SHP77 treated with DMSO at 0.1 percent for 48 hours (cell line): ENCODE measurements at places on chromosomes 1 and 21.
A peak's percentile ranks its signal among the peaks of the same experiment; 100 is the strongest.

DNA sequence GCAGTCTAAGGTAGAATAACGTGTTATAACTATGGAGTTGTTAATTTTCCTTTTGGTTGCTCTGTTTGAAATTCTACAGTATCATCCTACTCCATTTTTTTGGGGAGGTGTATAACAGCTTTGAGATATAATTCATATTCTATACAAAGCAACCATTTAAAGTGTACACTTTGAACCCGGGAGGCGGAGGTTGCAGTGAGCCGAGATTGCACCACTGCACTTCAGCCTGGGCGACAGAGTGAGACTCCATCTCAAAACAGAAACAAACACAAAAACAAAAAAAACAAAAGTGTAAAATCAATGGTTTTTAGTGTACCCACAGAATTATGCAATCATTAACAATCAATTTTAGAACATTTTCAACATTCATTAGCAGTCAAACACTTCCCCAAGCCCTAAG is 33.8 kb downstream of the CNIH4 start:
- no peak for DNase-seq

DNA sequence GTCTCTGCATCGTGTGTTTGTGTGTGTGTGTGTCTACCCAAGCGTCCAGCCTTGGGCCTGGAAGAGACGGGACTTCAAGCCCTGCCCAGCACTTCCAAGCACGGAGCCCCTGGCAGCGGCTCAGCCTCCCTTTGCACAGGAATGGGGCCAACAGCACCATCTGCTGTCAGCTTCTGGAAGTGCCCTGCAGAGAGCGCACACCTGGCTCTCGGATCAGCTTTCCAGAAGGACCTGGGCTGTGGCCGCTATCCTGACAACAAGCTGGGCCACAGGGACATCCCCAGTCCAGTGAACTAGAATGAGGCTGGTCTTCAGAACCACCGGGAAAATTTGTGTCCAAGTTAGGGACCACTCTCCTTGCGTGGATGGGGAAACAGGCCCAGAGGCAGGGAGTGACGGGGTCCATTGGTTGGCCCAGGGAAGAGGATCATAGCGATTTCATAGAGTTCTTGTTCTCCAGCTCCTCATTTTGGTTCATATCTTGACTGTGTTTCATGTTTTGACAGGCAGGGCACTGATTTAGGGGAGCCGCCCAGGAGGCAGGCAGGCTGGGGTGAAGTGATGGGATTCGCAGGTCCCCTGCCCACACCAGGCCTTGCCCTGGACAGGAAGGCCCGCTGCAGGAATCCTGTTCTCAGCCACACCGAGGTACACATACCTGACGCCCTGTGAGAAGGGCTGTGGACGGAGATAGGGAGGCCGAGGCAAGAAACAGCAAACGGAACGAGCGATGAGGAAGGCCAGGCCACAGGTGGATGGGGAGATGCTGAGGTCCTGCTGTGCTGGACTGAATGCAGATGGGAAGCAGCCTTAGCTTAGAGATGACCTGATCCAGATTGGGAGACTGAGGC is 38.4 kb downstream of the TAS1R2 start:
- DNase-seq = peak; percentile 4

- no peak for DNase-seq
Measured at GRCh38 chr21:14121719-14122118, 89.0 kb downstream of the LIPI start.

DNA sequence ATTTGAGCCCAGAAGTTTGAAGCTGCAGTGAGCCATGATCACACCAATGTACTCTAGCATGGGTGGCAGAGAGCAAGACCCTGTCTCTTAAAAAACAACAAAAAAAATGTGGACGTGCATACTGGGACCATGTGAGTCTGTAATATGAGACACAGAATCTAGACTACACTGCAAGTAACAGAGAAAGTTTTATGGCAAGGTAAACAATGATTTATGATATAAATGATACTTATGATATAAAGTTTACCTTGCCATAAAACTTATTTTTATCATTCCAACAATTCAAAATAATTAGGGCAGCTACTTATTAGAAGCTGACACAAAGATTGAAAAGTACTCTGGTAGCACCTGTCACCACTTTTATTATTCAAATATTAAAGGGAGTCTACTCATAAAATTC is 34.7 kb downstream of the WDR26 start:
- no peak for DNase-seq

DNA sequence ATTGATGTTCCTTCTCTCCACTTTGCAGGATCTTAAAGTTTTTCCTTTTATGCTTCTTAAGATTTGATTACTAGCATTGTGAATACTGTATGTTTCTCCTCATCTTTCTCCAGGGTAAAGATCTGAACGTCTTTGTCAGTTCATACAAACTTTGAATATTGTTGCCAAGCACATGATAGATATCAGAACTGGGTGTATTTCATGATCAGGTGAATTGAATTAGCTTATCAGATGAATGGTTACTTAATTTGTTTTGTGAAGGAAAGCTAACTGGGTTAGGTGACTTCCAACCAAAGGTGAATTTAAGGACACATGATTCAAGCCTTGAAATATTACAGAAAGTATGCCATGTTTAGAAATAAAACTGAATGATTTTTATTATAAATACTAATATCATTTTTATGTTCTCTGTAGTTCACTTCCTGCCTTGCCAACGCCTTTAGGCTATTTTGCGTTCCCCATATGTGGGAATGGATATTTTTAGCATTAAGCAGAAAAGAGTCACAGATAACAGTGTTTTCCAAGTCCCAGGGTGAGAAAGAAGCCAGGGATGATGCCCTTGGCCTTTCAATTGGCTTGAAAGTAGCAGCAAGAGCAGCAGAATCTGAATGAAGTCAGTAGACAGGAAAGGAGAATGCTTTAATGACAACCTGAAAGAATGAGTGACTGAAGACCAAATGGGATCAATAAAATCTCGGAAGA is 752.1 kb downstream of the NCAM2 start:
- DNase-seq = no peak

GRCh38 chr1:201791779-201792173 is 37.2 kb upstream of the IPO9 start:
- DNase-seq = no peak

DNA sequence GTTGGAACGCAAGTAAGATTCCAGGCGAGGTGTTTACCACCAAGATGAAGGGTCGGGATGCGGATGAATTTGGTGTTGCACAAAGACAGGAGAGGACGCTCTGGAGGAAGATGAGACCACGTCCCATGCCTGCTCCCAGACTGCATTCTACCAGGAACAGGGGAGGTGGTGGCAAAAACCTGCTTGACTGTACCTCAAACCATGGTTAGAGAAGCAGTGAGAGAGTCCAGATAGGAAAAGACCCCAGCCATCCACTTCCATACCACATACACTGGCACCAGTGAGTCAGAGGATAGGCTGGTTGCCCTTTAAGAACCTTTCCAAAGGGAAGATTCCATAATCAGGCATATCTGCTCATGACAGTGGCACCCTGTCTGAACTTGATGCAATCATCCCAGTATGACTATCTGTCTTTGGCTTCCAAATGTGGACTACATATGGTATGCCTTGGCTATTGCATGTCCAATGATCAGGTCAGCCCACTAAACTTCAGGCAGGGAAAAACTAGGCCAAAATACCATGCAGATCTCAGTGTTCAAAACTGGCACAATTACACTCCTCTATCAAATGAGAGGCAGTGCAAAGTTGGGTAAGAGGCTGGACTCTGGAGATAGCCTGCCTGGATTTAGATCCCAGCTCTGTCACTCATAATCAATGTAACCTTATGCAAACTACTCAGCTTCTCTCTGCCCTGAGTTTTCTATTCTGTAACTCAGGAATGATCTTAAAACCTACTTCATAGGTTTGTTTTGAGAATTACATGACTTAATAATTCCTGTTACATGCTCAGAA is 20.6 kb downstream of the NPR1 start:
- DNase-seq = no peak
